Effector CD4-positive, alpha-beta T cell (primary cell): ENCODE measurements at places on chromosomes 1 and 21.

- no peak for DNase-seq
Measured at GRCh38 chr1:65882076-65882475, 89.4 kb downstream of the PDE4B start.

DNA sequence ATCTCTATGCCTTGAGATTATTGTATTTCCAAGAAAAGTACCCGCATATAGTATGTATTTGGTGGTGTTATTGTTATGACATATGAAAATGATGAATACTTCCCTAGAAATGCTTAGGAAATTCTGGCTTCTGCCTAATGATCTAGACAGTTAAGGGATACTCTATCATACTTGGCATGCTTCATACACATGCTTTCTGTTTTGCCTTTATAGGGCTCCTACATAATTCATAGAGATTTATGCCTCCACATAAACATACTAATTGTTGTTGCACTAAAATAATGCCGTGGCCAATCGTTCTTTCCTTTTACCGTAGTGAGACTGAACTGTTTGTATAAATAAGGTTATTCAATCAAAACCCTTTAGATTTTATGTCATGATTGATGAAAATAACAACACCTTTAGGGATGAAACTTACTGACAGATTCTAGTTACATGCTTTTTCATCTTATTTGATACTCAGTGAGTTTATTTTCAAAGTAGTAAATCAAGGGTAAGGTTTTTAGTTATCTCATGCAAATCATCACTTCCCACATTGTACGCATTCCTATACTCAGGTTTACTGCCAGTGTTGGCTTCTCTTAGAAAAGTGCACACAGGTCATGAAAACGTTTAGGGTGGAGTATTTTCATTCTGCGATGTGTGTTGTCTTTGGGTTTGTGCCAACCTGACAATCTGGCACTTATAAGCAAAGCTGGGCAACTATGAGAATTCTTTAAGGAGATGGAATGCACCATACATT is 40.5 kb upstream of the SCYL3 start:
- DNase-seq, result no peak

DNA sequence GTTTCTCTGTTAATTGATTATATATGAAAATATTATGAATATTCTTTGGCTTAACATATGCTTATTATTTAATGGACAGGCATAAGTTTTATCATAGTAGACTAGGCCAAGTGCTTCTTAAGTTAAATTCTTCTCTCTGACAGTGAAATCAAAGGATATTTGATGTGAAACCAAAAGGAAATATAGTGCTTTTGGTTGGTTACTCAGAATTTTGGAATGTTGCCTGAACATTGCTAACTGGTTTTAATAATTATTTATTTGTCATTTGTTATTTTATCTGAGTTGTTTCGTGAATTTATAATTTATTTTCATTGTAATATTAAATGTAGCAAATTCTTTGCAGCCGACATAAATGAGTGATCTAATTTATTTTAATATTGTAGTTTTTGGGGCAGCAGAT is 18.3 kb downstream of the HOOK1 start:
- no peak for DNase-seq

DNA sequence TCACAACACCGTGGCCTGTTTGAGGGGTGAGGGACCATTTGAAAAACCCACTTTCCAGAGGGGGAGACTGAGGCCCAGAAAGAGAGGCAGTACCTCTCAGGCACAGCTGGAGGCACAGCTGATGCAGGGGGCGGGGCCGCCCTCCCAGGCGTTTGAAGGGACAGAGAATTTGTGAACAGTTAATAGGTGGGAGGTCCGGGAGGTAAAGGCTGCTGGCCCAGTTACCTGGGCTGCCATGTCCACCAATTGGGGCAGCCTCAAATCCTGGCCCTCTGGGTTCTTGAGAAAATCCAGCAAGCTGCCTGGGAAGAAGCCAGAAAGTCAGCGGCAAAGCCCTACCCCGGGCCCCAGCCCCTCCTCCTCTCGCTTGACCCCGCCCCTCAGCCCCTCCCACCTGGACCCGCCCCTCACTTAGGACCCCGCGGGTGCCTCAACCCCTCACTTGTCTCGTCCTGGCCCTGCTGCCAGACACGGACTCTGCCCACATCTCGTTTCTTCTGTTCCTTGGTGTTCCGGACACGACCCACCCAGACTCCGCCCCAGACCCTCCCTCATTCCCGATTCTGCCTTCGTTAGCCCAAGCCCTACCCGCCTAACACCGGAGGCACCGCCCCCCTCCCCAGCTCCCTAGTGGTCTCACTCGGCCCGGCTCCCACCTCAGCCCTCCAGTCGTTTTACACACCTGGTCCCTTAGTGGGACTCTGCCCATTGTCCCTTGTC is 10.8 kb upstream of the AHDC1 start:
- no peak for DNase-seq

DNA sequence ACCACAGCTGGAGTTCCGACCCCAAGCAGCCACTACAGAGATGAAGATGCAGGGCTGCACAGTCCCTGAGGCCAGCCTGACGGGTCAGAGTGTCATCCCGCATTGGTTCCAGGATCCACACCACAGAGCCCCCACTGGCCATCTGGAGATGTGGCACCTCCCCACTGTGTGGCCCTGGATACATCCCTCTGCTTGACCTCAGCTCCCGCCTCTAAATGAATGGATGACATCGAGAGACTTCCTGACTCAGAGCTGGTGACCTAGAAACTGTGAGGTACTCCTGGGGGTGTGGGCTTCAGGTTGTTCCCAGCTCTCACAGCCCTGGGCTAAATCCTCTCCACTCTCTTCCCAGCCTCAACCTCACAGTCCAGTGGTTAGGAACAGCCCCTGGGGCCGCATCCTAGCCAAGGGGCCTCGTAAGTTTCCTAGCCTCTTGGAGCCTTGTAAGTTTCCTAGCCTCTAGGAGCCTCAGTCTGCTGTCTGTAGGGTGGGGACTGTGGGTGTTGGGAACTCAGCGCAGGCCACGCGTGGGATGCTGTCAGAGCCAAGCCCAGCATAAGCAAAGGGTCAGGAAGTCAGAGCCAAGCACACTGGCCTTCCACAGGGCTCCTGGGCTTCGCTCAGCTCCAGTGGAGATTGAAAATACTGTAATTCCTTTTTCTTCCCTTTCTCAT is 87.5 kb upstream of the RUNX3 start:
- DNase-seq, result no peak

DNA sequence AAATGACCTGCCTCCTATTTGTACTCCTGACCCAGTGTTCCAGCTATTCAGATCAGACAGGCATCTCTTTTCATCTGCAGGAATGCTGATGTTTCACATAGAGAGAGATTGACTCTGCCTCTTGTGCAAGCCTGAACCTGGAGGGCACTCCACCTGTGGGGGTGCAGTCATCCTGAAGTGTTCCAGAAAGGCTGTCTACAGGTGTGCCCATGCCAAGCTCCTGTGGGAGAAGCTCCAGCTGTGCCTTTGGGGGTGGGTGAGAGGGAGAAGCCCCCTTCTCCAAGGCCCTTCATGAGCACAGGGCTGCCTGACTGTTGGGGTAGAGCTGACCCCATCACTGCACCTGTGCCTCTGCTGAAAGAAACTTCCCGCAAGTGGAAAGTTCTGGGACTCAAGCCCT is 22.8 kb downstream of the IFI44 start:
- no peak for DNase-seq

- DNase-seq, result no peak
Measured at GRCh38 chr1:51621841-51622454, 5.1 kb downstream of the OSBPL9 start.

GRCh38 chr1:26702680-26703038 is 6.8 kb downstream of the ARID1A start:
- no peak for DNase-seq

GRCh38 chr1:119791377-119791776 is 19.9 kb downstream of the REG4 start:
- no peak for DNase-seq

DNA sequence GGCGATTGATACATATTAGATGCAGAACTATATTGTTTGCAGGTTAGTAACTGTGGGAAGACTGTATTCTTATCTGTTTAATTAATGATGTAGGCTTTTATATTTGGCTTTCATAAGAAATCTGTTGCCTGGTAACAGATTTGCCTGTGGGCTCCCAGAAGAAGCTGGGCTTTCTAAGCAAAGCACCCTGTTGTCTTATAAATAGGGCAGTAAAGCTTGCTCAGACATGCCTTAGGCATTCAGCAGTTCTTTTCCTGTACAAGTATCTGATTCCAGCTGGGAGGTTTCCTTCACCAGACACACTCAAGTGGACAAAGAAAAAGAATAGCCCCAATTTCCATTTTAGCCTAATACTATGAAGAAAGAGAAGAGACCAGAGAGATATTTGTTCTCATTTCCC is 524.0 kb downstream of the LRRIQ3 start:
- no peak for DNase-seq

GRCh38 chr1:119040906-119041305 is 52.8 kb upstream of the TBX15 start:
- DNase-seq, result no peak

DNA sequence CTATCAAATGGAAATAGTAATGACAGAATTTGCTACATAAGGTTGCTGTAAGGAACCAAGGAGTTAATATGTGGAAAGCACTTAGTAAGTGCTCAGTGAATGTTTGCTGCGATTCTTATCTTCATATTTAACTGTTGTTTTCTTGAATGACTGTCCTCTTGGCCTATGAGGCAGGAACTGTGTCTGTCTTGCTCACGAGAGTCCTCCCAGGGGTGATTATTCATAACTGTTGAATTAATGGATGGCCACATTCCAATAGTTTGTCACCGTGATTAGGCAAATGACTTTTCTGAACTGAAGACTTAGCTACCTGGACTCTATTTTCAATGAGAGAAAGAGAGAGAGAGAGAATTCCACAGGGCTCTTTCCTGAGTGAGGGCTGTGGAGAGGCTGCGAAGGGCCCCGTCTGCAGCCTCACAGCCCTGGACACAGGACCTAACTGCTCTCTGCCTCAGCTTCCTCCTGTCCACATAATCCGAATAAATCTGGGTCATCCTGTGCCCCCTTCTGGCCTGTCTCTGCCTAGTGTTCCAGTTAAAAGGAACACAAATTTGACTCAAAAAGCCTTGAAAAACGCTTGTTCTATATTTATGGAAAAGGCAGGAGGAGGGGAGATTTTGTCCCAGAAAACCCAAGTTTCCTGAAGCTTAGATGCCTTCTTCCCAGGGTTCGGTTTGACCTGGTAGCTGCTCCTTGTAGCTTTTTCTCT is 8.5 kb downstream of the EDN2 start:
- no peak for DNase-seq

- no peak for DNase-seq
Measured at GRCh38 chr1:184854496-184855140, 100.0 kb upstream of the EDEM3 start.

- no peak for DNase-seq
Measured at GRCh38 chr1:224273641-224274040, 56.3 kb downstream of the NVL start.

DNA sequence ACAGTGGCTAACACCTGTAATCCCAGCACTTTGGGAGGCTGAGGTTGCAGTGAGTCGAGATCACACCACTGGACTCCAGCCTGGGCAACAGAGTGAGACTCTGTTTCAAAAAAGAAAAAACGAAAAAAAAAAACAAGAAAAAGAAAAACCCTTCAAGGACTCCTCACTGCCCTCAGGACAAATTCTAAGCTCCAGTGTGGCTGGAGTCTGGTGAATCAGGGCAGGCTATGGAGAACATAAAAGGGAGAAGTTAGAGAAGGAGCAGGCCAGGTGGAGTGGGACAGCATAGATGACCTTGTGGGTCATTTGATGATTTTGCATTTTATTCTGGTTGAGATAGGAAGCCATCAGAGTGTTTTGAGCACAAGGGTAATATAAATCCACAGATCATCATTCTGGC is 12.5 kb upstream of the UAP1 start:
- DNase-seq, result no peak

DNA sequence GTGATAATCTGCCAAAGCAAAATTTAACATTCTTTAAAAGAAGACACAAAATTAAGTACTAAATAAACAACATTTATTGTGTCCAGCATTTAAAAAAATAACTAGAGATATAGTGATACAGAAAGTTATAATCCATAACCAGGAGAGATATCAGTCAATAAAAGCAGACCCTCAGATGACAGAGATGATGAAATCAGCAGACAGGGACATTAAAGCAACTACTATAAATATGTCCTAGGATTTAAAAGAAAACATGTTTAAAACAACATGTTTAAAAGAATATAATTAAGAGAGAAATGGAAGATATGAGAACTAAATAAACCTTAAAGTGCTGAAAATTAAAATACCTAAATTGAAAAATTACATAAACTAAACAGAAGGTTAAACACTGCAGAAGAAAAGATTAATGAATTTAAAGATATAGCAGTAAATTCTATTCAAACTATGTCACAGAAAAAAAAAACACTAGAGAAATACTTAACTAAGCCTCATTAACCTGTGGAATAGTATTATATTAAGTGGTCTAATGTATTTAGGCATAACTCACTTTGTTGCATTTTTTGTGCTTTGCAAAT is 261.2 kb upstream of the NR5A2 start:
- DNase-seq, result no peak

GRCh38 chr21:37513383-37513782 is 146.8 kb downstream of the DYRK1A start:
- no peak for DNase-seq

- DNase-seq, result no peak
Measured at GRCh38 chr1:211951856-211952255, 83.5 kb downstream of the INTS7 start.

GRCh38 chr1:59415881-59416280 is 119.0 kb downstream of the FGGY start:
- DNase-seq, result no peak

DNA sequence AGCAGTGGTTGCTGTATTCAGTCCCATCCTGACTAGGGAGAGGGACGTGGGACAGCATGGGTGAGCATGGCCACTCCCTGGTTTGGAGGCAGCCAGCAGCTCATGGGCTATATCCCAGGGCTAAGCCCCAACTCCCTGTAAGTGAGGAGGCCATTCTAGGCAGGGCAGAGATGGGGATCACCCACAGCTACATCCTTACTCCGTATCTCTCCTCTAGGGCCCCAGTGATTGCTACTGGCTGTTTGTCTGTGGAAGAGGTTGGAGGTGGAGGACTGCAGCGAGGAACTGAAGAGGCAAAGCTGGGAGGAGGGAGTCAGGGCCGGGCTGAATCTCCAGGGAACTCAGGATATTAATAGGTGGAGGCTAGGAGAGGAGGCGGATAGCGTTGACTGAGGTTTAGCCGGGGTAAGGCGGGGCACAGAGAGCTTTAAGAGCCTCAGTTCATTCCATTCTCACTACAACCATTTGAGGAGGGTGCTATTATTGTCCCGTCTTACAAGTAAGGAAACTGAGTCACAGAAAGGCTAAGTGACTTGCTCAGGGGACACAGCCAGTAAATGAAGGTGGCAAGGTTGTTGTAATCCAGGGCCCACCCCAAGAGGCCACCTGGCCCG is 6.8 kb downstream of the OLIG2 start:
- DNase-seq, result no peak

- no peak for DNase-seq
Measured at GRCh38 chr1:14482784-14483450, 115.6 kb upstream of the KAZN start.

- DNase-seq, result no peak
Measured at GRCh38 chr1:95631695-95632094, 397.7 kb downstream of the RWDD3 start.

GRCh38 chr1:235902677-235903542 is 36.2 kb upstream of the LYST start:
- DNase-seq, result no peak

- DNase-seq, result no peak
Measured at GRCh38 chr1:212964102-212964501, 13.8 kb downstream of the VASH2 start.

- no peak for DNase-seq
Measured at GRCh38 chr1:221979444-221980032, 237.6 kb upstream of the DUSP10 start.

GRCh38 chr1:51520700-51521248 is 1.7 kb upstream of the EPS15 start:
- DNase-seq, result peak; percentile 3
